ENCODE measurements at places on chromosomes 5 and 9.

GRCh38 chr5:33507426-33507825, 66.7 kb downstream of the TARS1 start:
- DNase-seq: no peak

DNA sequence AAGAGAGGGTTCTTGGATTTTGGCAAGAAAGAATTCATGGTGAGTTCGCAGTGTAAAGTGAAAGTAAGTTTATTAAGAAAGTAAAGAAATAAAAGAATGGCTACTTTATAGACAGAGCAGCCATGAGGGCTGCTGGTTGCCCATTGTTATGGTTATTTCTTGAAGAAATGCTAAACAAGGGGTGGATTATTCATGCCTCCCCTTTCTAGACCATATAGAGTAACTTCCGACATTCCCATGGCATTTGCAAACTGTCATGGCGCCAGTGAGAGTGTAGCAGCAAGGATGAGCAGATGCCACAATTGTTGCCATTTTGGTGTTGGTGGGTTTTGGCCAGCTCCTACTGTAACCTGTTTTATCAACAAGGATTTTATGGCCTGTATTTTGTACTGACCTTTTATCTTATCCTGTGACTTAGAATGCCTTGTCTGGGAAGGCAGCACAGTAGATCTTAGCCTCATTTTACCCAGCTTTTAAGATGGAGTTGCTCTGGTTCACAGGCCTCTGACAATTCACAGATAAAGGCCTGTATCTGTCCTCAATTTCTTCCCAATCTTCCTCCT, 1026.1 kb upstream of the DMAC1 start:
- no peak for DNase-seq

DNA sequence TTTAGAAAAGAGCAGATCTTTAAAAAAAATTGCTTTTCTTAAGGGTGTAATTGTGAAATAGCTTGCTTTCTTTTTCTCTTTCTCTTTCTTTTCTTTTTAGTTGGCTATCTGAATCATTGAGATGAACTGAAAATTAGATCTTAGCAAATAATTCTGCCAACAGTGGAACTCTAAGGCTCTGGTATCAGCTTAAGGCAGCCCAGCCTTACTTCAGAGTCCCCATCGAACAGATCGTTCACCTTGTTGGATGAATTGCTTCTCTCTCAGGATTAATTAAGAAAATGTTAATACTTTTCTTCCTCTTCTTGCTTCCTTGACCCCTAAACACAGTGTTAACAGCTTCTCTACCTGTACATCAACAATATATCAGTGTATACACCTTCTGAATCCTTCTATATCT, 92.1 kb downstream of the ZCCHC7 start:
- no peak for DNase-seq

GRCh38 chr5:104913841-104914281, 1351.3 kb upstream of the NUDT12 start:
- DNase-seq: no peak

- DNase-seq: no peak
These were observed 311.8 kb downstream of the DNAH5 start for GRCh38 chr5:13632676-13633075.

GRCh38 chr9:14909961-14910805, at the start of gene FREM1:
FREM1 (minus strand) TSS chr9:14910428; CDS start chr9:14868977, 41,451 bp downstream.
- DNase-seq: peak; percentile 37

GRCh38 chr9:115127191-115127817, 9.3 kb upstream of the TNC start:
- DNase-seq: no peak

- no peak for DNase-seq
These were observed 63.8 kb upstream of the ZNF462 start for GRCh38 chr9:106799152-106799551.

All from dorsolateral prefrontal cortex (tissue), 122 donors.